ENCODE measurements at places on chromosomes 12 and 14. TPM values are rescaled to one million over a fixed set of nuclear protein-coding genes. Genes with fewer than 3 reads are reported as not detected.

The KRT73 gene
- not detected for total RNA-seq

The KRT82 gene
- total RNA-seq, result not detected

The KRT77 gene
- total RNA-seq, result not detected

The GLI1 gene
- total RNA-seq, result under 0.01 TPM

The DEGS2 gene
- 0.41 TPM for total RNA-seq

The FAM177A1 gene
- 44.8 TPM for total RNA-seq

The C14orf132 gene
- total RNA-seq, result 32.6 TPM

The TSHR gene
- 0.41 TPM for total RNA-seq

The PIWIL1 gene
- total RNA-seq, result not detected

The TPI1 gene
- 293 TPM for total RNA-seq

The CRACR2A gene
- 0.82 TPM for total RNA-seq

The NPAS3 gene
- 22.0 TPM for total RNA-seq

The CARMIL3 gene
- 18.8 TPM for total RNA-seq

The MEG3 gene
- total RNA-seq, result 95.4 TPM

The CFAP251 gene
- 6.1 TPM for total RNA-seq

The RDH16 gene
- total RNA-seq, result 0.41 TPM

The SERPINA12 gene
- total RNA-seq, result not detected

The MYF6 gene
- 1.6 TPM for total RNA-seq

The SMCO2 gene
- not detected for total RNA-seq

The PSME2 gene
- 25.7 TPM for total RNA-seq

The BDKRB2 gene
- 0.41 TPM for total RNA-seq

The SLC24A4 gene
- total RNA-seq, result 0.41 TPM

The CABP1 gene
- total RNA-seq, result 2.0 TPM

The KIF5A gene
- total RNA-seq, result 42.8 TPM

The PCNX4 gene
- 98.6 TPM for total RNA-seq

The MAP1LC3B2 gene
- total RNA-seq, result 0.82 TPM

The KLRD1 gene
- total RNA-seq, result under 0.01 TPM

The TDRD9 gene
- total RNA-seq, result 6.5 TPM

The RIPK3 gene
- under 0.01 TPM for total RNA-seq

The LRP1-AS gene
- total RNA-seq, result not detected

The LACRT gene
- total RNA-seq, result not detected

The MSRB3 gene
- 3.7 TPM for total RNA-seq

The RD3L gene
- not detected for total RNA-seq

The BMP4 gene
- 0.41 TPM for total RNA-seq

The CCDC38 gene
- total RNA-seq, result not detected

The CHPT1 gene
- 24.5 TPM for total RNA-seq

The TIGAR gene
- total RNA-seq, result 4.1 TPM

The KLRC2 gene
- 2.0 TPM for total RNA-seq

The FGD4 gene
- 81.9 TPM for total RNA-seq

The BATF gene
- 0.82 TPM for total RNA-seq

The BAZ1A gene
- 18.3 TPM for total RNA-seq

The POTEG gene
- not detected for total RNA-seq

The LRP6 gene
- total RNA-seq, result 68.5 TPM

The FOXG1 gene
- total RNA-seq, result 65.2 TPM
